ENCODE measurements at places on chromosomes 1 and 21. TPM values are rescaled to one million over a fixed set of nuclear protein-coding genes. Genes with fewer than 3 reads are reported as not detected.

SYPL2 gene
- total RNA-seq: 5.5 TPM

LHX8 gene
- total RNA-seq: not detected

DYNLT5 gene
- 0.73 TPM for total RNA-seq

ANXA9 gene
- 0.37 TPM for total RNA-seq

CLIC4 gene
- 302 TPM for total RNA-seq
